CD4-positive, alpha-beta T cell treated with Interleukin-15 for 1 hour (primary cell): ENCODE measurements at places on chromosomes 13 and 19.

GRCh38 chr19:13691569-13692435 lies 72.5 kb upstream of the MRI1 start:
- DNase-seq: no peak

DNA sequence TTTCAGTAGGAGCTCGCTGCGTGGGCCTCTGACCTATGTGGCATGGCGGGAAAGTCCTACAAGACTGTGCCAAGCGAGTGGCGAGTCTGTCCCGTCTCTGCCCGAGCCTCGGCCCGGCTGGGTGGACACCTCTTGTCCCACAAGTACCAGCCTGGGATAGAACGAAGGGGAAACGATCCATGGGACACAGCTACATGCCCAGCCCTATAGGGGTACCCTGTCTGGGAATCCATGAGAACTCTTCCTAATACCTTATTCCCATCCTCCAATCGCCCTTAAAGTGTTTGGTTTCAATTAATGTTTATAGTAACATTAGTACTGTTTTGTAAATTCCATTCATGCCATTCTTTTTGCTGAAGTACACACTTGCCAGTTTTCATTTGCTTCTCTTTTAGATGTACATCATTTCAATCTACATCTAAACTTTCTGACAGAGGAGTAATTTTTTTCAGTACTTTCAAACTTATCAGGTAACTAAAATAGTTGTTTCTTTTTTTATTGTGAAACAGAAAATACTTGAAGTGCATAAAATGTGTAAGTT lies 667 bp upstream of the ZNF790 start:
- DNase-seq: no peak

GRCh38 chr13:102556806-102557205 lies 40.0 kb upstream of the TPP2 start:
- DNase-seq: no peak

DNA sequence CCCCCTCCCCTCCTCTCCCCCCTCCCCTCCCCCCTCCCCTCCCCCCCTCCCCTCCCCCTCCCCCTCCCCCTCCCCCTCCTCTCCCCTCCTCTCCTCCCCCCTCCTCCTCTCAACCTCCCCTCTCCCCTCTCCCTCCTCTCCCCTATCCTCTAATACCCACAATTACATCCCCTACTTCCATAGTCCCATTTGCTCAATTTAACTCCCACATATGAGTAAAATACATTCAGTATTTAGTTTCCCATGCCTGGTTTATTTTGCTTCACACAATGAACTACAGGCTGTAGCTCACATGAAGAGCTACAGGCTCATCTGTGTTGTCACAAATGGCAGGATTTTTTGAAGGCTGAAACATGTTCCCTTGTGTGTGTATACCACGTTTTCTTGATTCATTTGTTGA lies 6.9 kb downstream of the NLRP5 start:
- DNase-seq: no peak

GRCh38 chr19:8566855-8567254 lies 10.4 kb downstream of the MYO1F start:
- no peak for DNase-seq

- DNase-seq: no peak
These were observed 15.2 kb downstream of the NDFIP2 start for GRCh38 chr13:79496188-79496587.

DNA sequence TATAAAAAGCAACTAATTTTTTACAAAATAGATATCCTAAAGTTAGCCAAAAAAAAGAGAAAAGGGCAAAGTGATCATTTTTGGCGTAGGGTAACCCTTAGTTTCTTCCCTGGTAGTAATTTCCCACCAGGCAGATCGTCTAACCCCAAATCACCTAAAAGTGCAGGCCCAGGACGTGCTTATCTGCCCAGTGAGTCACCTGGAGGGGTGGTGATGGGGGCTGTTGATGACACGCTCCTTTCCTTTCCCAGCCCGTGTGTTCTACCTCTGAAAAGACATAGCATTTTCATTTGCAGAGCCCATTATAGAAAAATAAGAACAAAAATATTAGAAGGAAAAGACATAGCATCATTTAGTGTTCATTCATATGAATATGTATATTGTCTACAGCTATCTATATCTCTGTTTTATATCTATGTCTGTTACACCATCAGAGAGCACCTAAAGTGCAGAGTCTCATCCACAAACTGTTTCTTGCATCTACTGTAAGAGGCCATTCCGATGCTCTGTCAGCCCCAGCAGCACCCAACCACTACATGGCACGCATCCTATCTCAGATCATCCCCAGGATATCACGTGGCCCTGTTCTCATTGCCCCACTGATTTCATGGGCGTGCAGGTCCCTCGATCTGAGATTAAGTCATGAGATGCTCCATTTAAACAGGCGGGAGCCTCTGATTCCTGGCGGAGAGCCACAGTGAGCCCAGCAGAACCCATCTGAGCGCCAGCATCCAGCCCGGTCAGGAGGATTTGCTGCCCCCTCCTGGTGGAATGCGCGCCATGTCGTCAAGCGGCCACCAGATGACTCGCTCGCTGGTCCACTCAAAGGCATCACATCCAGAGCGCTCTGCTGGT lies 8.5 kb upstream of the LILRB3 start:
- DNase-seq: peak; percentile 81

GRCh38 chr19:19610376-19611202 lies 7.9 kb downstream of the PBX4 start:
- no peak for DNase-seq

DNA sequence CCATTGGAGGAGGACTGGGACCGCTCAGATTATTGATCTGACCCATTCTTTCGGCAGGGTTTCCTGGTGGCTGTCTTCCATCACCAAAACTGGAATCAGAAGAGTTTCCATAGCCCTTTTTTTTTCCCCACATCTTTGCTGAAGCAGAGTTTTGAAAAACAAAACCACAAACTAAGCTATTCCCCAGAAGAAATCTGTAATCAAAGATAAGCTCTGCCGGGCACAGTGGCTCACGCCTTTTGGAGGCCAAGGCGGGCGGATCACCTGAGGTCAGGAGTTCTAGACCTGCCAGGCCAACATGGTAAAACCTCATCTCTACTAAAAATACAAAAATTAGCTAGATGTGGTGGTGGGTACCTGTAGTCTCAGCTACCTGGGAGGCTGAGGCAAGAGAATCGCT lies 4.2 kb upstream of the ICAM1 start:
- DNase-seq: no peak

GRCh38 chr13:100305398-100305797 lies 216.5 kb downstream of the PCCA start:
- DNase-seq: no peak

DNA sequence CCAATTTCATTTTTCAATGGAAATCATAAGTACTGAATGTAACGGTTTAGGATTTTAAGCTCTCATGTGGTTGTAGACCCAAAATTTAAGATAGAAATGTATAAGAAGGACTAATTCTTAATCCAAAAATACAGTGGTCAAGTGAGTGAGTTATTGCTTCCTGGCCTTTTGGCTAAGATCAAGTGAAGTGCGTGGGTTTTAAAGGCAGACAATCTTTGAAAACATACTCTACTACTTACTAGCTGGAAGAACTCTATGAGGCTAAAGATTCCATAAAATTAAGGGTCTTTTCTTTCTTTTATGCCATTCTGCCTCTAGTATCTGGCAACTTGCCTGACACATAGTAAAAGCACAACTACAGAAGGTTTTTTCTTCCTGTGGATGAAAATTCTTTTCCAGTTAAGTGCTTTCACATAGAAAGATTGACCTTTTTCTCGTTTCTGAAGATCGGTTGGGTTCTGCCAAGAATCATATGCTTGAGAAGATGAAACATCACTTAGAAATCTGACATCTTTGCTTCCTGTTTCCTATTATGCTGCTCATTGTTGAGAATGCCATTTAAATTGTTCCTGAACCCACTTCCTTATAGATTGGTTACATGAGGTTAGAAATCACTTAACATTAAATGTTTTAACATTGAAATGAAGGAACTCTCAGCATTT lies 26.4 kb upstream of the SCEL start:
- DNase-seq: no peak

- no peak for DNase-seq
These were observed 90.9 kb downstream of the SIPA1L3 start for GRCh38 chr19:37997911-37998344.

- no peak for DNase-seq
These were observed 1.2 kb downstream of the GJB2 start for GRCh38 chr13:20191311-20192157.

DNA sequence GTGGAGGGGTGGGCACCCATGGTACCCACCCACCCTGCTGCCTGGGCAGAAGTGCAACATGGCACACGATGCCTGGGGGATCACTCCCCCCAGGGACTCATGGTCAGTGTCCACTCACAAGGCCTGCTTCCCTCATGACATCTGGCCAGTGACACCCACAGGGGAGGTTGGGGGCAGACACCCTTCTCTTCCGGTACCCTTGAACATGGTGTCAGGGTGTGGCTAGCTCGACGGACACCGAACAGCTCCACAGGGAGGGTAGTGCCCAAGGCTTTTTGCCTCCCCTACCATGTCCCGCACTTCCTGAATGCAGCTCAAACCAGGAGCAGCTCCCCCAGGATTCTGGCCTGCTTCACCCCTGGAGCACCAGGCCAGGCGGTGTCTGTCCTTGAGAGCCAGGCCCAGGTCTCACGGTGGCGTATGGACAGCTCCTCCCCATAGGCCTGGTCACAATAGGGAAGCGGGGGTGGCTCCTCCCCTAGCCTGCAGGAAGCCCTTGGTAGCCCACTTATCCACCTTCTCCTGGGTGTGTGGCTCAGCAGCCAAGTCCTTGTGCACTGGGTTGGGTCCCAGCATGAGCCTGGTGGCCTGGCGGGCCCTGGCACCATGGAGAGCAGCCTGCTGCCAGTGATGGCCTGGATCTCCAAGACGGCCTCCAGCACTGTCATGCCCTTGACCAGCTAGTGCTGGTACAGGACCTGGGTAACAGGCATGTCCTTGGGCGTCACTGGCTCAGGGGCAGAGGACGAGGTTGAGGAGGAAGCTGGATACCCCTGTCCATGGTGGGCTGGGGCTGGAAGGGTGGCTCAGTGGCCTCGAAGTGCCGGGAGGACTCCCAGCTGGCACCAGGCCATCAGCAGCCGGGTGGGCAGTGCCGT lies 7.8 kb downstream of the ACP4 start:
- DNase-seq: no peak

- DNase-seq: no peak
These were observed 13.0 kb downstream of the SAMD4B start for GRCh38 chr19:39355253-39355652.
